Smooth muscle cell of bladder (primary cell): ENCODE measurements at places on chromosomes 2 and 18. TPM values are rescaled to one million over a fixed set of nuclear protein-coding genes. Genes with fewer than 3 reads are reported as not detected.

GLI2 gene
- 6.4 and 11.3 TPM in 2 replicates for total RNA-seq

CCDC102B gene
- 45.7 and 63.3 TPM in 2 replicates for total RNA-seq

DSG4 gene
- not detected in 2 replicates for total RNA-seq

TMEM214 gene
- 31.6 and 33.6 TPM in 2 replicates for total RNA-seq

QPCT gene
- 4.0 and 9.5 TPM in 2 replicates for total RNA-seq

CNOT11 gene
- total RNA-seq: 12.1 and 15.5 TPM in 2 replicates

CTNNA2 gene
- total RNA-seq: not detected in 2 replicates

DSC3 gene
- total RNA-seq: 0.09 and 0.14 TPM in 2 replicates

NYAP2 gene
- under 0.01 TPM in 1 of 2 replicates, not detected in the other for total RNA-seq

ATAD2B gene
- 8.6 and 11.2 TPM in 2 replicates for total RNA-seq

RNU2-63P gene
- total RNA-seq: 325 TPM in 1 of 2 replicates, not detected in the other

STARD6 gene
- not detected in 2 replicates for total RNA-seq

FRZB gene
- total RNA-seq: 0.09 TPM in 1 of 2 replicates, not detected in the other

RAX gene
- not detected in 2 replicates for total RNA-seq

MYO5B gene
- total RNA-seq: 0.18 and 0.28 TPM in 2 replicates

MROH2A gene
- total RNA-seq: under 0.01 and 0.14 TPM in 2 replicates

NRBP1 gene
- total RNA-seq: 89.6 and 102 TPM in 2 replicates

STEAP3 gene
- 16.8 and 18.2 TPM in 2 replicates for total RNA-seq

TCF23 gene
- not detected in 2 replicates for total RNA-seq

ALK gene
- total RNA-seq: under 0.01 TPM in 2 replicates

IL36RN gene
- total RNA-seq: 0.09 TPM in 1 of 2 replicates, not detected in the other

SNED1 gene
- total RNA-seq: 12.6 and 19.5 TPM in 2 replicates

CAPN14 gene
- total RNA-seq: under 0.01 and 0.09 TPM in 2 replicates

GKN2 gene
- total RNA-seq: not detected in 2 replicates

LOXHD1 gene
- under 0.01 TPM in 1 of 2 replicates, not detected in the other for total RNA-seq

EGR4 gene
- not detected in 2 replicates for total RNA-seq

SMYD1 gene
- total RNA-seq: not detected in 2 replicates

L3MBTL4 gene
- total RNA-seq: under 0.01 and 0.28 TPM in 2 replicates

SPIRE1 gene
- 15.8 and 24.6 TPM in 2 replicates for total RNA-seq

TMEM200C gene
- 0.14 and 0.74 TPM in 2 replicates for total RNA-seq

LRRTM4 gene
- total RNA-seq: 0.09 TPM in 1 of 2 replicates, not detected in the other
